ENCODE measurements at places on chromosomes 13 and 19.

- DNase-seq: no peak
Observed at GRCh38 chr13:24842549-24843274, 78.7 kb downstream of the RNF17 start.

DNA sequence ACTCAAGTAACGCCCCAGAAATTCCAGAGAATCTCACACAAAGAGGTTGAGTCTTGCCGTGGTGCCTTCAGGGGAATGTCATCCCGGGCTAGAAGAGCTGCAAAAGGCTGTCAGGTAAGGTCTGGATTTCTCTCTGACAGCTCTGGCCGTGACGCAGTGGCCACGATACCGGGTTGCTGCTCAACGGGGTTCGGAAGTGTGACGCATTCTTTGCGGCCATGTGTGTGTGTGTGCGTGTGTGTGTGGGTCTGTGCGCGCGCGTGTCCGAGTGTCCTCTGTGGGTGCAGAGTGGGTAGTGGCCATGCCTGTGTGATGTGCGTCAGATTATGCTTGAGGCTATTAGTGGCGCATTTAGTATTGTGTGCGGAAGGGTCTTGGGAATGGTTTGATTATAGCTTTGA lies 306 bp downstream of the ZNF540 start:
- no peak for DNase-seq

GRCh38 chr13:93341517-93341916 lies 114.9 kb downstream of the GPC6 start:
- no peak for DNase-seq

DNA sequence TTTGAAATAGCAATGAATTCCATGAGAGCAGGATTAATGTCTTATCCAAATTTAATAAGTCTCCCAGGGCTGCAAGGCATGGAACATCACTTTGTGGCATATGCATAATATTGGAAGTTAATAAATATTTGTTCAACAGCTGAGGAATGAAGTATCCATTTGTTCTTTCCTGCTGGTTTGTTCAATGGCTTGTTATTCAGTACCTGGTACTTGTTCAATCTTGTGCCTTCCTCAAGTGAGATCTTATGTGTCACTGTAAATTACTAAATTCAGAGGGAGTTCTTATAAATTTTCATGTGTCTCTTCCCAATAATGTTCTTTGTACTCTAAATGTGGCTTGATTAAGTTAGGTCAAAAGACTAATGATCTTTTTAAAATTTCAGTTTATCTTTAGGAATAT lies 1105.5 kb upstream of the SPRY2 start:
- no peak for DNase-seq

GRCh38 chr19:46927106-46927505 lies 66.3 kb downstream of the ARHGAP35 start:
- no peak for DNase-seq

- DNase-seq: no peak
Observed at GRCh38 chr19:18252370-18252717, 21.9 kb downstream of the IQCN start.

DNA sequence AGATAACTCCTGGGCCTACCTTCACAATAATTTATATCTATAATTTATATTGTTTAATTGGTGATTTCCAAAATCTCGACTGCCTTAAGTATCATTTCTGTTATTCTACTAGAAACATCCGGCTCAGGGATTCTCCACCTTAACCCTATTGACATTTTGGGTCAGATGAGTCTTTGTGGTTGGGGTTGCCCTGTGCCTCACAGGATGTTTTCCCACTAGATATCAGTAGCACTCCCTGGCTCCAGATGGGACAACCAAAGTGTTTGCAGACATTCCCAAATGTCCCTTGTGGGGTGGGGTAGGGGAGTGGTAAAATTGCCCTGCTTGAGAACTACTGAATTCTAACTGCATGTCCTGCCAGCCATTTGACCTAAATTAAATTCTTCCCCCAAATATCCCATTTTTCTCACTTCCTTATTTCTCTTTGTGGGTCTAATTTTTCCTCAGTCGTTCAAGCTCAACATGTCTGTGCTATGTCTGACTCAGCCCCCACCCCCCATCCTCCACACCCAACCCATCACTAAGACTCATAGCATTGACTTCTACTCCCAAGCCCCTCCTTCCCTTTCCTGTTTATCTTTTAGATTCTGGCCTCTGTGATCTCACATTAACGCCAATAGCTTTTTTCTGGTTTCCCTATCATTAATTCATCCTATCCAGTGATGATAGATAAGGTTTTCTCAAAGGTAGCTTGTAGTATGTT lies 545.1 kb downstream of the EFNB2 start:
- DNase-seq: no peak

DNA sequence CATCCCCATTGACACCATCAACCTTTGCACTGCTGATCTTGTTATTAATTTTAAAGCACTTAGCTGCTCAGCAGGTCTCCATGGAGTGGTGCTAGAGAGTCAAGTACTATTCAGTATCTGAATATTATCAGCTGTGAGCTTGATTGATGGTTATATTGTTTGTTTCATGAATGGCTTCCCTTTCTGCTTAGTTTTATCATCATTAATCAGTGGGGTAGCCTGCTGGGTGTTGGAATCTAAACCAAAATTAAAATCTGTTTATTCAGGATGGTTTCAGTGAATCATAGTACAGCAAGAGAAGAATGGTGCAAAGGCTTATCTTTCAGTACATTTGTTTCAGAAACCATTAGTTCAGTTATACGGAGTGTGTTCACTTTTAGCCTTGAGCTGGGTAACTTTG lies 42.5 kb upstream of the SCEL start:
- no peak for DNase-seq

DNA sequence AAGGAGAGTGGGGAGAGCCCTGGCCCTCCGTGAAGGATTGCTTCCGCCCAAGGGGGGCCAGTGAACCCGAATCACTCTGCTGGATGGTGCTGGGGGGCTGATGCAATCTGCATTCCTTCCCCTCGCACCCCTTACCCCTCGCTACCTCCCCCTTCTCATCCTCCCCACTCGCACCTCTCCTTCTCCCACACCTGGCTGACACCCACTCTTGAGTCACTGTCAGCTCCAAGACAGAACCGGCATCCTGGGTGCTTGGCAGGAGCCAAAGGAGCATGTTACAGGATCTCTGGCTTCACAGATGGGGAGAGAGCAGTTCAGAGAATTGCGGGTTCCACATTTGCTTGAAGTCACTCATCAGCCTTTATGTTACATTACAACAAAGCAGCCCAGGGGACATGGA lies 125.9 kb upstream of the GJB6 start:
- DNase-seq: no peak

DNA sequence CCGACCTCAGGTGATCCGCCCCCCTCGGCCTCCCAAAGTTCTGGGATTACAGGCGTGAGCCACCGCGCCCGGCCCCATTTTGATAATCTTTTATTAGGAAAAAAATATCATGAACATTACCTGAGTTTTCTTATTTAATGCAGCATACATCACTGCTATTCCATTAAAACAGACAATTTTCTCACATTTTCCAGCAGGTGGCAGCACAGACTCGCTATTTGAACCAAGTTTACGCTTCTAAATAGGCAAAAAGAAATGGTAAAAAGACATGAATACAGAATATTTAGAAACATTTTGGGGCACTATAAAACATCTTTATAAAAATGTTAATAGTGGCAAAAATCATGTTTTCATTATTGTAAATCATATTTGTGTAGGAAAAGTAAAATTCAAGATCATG lies 903.1 kb downstream of the SLITRK6 start:
- DNase-seq: peak; percentile 40

GRCh38 chr19:47049307-47049700 lies 880 bp upstream of the TMEM160 start:
- no peak for DNase-seq

DNA sequence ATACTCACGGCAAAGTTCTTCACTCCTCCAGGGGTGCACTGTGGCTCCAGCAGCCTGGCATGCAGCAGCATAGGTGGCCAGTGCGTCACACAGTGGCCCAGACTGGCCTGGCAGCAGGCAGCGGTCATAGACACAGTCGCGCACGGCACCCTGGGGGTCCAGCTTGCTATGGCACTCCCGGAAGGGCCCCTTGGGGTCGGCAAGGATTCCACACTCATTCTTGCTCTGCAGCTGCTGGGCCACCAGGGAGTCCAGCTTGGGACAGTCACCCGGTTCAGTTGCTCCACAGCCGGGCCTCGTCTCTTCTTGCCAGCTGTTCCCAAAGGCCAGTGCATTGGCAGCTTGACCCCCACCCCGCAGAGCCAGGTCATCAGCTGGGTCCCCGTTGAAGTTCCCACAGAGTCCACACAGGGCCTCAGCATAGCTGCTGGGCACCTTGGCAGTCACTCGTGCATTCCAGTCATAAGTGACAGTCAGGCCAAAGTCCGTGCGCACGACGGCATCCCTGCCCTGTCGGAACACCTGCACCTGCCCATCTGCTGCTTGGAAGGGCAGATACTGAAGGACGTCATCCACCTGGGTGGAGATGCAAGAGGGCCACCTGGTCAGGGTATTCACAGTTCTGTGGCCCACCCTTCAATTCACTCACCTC lies 20.6 kb downstream of the FCGBP start:
- no peak for DNase-seq

DNA sequence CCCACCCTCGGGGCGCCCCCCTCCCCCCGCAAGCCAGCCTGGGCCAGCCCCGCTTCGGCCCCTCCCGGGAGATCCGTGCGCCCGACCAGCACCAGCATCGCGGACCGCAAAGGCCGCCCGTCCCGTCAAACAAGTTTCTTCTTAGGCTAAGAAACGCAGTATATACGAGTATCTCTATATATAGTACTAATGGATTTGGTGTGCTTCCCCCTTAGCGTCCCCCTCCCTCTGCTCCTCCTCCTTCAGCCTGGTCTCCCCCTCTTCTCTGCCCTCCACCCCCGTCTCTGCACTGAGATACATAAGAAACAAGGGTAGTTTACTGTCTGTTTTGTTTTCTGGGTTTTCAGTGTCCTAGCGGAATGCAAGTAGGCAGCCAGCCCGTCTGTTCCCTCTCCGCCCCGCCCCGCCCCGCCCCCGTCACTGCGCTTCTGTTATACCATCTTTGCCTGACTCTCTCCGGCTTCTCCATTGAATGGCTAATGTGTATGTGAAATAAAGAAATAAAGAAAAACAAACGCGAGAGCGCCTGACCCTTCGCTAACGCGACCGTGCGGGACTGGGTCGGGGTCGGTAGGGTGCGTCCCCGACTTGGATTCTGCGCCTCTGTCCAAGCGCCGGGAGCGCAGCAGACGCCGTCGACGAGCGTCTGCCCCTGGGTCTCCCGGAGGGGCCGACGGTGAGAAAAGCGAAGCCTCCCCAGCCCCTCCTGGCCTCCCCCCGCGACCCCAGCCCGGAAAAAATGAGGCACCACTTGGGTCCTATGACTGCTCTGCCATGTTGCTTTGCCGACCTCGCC lies 4.2 kb downstream of the LYL1 start:
- DNase-seq: no peak
